Heart left ventricle (tissue), 16 donors: ENCODE measurements at places on chromosomes 3 and 15.

- DNase-seq: no peak
Measured at GRCh38 chr3:66744521-66744920, 243.7 kb upstream of the LRIG1 start.

GRCh38 chr3:66394753-66395249 lies 106.0 kb downstream of the LRIG1 start:
- no peak for DNase-seq

DNA sequence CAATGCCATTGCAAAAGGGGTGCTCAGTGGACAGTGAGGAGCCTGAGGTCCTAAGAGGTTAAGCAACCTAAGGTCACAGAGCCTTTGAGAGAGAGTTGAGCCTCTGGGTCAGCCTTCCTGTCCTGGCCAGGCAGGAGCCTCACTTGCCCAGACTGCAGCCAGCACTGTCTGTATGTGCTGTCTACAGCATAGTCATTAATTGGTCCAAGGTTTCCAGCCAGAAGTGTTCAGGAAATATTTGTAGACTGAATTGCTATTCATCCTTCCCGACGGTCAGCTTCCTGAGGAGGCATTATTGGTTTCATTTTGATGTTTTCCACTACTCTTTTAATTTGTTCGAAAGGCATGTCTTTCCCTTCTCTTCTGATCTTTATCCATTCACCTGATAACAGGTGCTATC lies 8.1 kb downstream of the SEC13 start:
- DNase-seq: no peak

DNA sequence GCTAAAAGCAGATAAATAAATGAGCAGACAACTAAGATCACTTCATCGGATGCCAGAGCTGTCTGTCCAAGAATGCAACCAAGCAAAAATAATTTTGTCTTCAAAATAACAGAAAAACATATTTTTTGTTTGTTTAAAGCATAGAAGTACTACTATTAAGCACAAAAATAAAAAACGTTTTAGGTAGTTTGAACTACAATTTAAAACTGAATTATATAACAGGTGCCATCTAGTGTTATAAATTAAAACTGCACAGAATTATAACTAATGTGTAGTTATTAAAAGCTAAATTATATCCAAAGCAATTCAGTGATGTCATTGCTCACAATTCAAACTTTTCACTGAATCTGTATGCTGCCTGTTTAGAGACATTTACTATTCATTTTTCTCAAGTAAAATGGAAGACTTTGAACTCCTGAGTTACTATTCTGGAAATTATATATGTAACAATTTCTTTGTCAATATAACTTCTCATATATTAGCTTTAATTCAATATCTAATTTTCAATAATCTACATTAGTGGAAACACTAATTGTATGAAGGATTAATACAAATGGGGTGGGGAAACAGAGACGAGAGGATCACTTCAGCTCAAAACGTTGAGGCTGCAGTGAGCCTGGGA lies 29.5 kb downstream of the LINS1 start:
- no peak for DNase-seq

GRCh38 chr3:136731274-136731884 lies 20.8 kb downstream of the STAG1 start:
- no peak for DNase-seq

DNA sequence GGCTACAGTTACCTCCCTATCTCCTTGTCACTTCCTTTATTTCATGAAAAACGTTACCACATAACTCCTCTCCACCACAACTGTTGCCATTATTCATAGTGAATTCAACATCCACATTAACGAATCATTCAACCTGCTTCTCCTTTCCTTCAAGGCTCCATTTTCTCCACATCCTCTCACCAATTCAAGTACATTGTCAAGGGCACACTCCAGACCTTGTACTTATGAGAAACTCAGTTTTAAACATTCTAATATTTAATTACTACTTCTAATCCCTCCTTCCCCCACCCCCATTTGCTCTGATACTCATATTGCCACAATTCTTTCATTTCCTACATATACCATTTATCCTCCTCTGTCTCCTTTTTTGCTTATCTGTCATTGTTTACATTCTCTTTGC lies 871.2 kb downstream of the TUSC7 start:
- no peak for DNase-seq

GRCh38 chr3:11146773-11147660 lies 7.3 kb upstream of the HRH1 start:
- no peak for DNase-seq

GRCh38 chr3:181379278-181379677 lies 332.4 kb upstream of the SOX2 start:
- DNase-seq: no peak

- no peak for DNase-seq
Measured at GRCh38 chr3:127457546-127458145, 132.9 kb downstream of the TPRA1 start.

- no peak for DNase-seq
Measured at GRCh38 chr3:23659840-23660430, 145.8 kb upstream of the UBE2E1 start.

DNA sequence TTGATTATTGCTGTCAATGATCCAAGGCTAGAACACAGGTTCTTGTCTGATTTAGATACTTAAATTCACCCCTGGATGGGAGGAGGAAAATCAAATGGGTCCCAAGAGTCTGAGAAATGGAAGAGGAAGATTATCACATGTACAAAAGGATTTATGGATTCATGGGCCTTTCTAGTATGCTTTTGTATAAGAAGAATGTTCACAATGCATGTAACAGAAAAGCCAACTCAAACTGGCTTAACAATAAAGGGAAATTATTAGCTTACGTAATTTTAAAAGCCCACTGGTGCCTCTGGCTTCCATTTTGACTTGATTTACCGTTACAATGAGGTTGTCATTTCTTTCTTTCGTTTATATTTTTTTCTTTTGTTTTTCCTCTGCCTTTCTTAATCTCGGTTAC lies 782.5 kb upstream of the GRM7 start:
- no peak for DNase-seq
